ENCODE measurements at places on chromosomes 1 and 21.

- no peak for DNase-seq
These were observed 40.7 kb downstream of the AGO3 start for GRCh38 chr1:35971601-35972000.

GRCh38 chr1:159652506-159652905 lies 61.9 kb downstream of the CRP start:
- no peak for DNase-seq

DNA sequence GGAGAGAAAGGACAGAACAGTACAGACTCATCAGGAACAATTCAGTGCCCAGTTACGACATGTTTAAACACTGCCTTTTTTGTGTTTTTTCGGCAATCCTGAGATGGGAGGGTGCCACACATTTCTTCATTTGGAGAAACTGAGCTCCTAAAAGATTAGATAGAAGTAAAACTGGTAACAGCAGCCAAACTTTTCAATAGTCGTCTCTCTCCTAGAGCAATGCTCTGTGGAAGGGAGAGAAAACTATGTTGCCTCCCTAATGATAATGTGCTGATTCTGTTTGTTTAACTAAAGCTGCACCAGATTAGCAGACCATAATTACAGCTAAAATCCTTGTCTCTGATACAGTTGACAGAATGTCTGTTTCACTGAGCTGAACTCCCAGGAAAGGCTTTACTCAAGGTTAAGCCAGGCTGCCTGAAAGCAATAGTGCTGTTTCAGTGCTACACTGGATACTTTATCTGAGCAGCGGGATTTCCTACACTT lies 76.2 kb upstream of the CXADR start:
- no peak for DNase-seq

- DNase-seq, result no peak
These were observed 25.3 kb upstream of the ETV3 start for GRCh38 chr1:157163273-157164127.

DNA sequence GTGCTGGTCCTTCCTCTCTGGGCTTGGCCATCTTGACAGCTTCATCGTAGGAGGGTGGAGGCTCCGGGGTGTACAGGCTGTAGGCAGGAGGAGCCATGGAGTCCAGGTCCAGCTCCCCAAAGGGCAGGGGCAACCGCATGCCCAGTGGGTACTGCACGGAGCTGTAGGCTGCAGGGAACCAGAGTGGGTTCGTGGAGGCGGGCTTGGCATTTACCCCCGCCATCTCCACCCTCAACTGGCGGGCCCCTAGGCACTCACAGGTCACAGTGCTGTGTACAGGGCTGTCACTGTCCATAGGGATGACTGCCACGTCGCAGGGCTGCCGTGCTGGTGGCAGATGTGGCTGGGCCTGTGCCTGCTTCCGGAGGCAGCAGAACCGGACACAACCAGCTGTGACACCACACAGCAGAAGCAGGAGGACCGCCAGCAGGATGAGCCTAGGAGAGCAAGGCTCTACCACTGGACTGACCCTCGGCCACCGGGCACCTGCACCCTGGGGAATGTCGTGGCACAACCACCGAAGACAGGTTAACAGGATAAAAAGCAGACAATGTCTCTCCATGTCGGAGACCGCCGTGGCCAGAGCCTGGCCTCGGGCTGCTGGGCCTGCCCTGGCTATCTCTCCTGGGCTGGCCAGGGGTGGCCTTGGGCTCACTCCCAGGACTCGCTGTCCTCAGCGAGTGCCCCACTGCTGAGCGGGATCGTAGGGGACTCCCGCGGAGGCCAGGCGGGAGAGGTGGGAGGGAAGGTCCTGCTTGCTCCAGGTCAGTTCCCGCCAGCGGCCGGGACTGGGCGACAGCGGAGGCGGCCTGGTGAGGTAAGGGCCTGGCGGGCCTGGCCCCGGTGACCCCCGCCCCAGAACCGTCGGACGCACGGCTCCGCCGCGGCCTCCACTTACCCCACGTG lies 831 bp downstream of the TMEM52 start:
- no peak for DNase-seq

GRCh38 chr1:54846716-54847284 lies 40.2 kb downstream of the DHCR24 start:
- no peak for DNase-seq

GRCh38 chr21:44831227-44831860 lies 13.5 kb upstream of the SUMO3 start:
- no peak for DNase-seq

DNA sequence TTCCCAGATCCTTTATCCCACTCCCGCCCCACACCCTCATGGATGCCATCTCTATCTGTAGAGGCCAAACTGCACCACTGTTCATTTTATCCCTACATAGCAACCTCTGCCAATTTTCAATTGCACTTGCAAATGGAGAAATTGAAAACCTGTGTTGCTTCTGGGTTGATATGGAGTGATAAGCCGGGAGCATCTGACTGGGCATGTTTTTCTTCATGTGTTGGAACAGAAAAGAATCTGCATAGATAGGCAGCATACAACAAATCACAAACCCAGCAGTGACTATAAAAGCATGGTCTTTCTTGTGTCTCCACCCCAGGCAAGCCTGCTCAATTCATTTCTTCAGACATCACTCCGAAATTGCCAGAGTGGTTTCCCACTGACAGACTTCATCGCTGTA lies 608.8 kb upstream of the CAMK1G start:
- DNase-seq, result no peak

DNA sequence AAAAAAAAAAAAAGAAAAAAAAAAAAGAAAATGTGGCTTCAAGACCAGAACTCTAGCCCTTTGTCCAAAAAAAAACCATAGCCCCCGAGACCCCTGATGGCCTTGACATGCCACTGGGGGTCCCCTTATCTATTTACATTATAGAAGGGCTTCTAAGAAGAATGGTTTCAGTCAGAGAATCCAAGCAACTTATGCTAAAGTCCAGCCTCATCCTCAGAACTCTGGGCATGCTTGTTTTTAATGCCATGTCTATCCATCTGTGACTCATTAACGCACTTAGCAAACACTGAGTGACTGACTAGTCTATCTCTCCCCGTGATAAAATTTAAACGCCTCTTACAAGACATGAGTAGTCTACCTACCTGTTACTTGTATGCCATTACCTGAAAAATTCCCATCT lies 29.3 kb downstream of the ERG start:
- DNase-seq, result no peak

- no peak for DNase-seq
These were observed 28.5 kb downstream of the SLC26A9 start for GRCh38 chr1:205914730-205915129.

- no peak for DNase-seq
These were observed 1441.7 kb downstream of the PLA2G4A start for GRCh38 chr1:188270497-188270896.

- DNase-seq, result no peak
These were observed 13.0 kb downstream of the GOLPH3L start for GRCh38 chr1:150683914-150684313.

DNA sequence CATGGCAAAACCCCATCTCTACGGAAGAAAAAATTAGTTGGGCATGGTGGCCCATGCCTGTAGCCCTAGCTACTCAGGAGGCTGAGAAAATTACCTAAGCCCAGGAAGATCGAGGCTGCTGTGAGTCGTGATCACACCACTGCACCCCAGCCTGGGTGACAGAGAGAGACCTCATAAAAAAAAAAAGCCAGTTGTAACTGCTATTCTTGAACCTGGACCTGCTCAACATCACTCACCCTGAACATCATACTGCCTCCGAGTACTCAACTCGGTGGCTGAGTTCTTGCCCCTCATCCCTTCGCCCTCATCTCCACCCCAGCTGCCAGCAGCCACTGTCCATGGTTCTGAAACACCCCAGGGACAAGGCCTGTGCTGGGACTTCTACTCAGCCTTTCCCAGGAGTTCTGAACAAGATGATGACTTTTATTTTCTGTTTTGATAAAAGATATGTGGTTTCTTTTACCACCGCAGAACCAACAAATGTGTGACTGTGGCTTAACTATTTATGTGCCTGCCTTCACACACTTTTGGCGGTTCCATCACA lies 5.4 kb upstream of the DISP3 start:
- no peak for DNase-seq

DNA sequence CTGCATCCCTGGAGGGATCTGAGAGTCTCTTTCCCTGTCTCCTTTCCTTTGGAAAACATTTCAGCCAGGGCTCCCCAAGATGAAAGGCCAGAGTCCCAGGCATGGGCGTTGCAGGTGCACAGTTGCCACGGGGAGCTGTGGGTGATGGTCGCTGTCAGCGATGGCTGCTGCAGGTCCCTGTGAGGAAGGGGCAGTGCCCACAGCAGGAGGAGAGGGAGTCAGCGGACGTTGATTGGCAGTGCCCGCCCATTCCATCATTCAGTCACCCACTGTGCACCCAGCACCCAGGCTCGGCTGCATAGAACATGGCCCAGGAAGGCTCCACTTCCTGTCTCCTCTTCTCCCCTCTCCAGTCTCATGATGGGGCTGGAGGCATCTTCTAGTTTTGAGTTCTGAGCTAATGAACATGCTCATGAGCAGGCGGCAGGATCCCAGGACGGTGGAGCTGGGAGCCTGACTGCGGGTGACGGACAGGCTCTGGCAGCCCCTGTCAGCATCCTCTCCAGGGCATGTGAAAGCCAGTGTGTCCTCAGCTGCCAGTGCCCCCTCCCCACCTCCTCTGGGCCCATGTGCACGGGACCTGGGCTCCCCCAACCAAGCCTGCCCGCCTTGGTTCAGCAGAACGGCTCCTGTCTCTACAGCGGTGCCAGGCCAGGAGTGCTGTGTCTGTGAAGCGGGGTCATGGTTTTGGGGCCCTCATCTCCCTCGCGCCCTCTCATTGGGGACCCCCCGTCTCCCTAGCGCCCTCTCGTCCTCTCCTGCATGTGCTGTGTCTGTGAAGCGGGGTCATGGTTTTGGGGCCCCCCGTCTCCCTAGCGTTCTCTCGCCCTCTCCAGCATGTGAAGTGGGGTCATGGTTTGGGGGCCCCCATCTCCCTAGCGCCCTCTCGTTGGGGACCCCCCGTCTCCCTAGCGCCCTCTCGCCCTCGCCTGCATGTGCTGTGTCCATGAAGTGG lies 24.5 kb downstream of the COL18A1 start:
- no peak for DNase-seq

GRCh38 chr1:12754738-12755137 lies 8.7 kb downstream of the CFAP107 start:
- DNase-seq, result no peak

- no peak for DNase-seq
These were observed 95.6 kb downstream of the PAPPA2 start for GRCh38 chr1:176558561-176558960.

DNA sequence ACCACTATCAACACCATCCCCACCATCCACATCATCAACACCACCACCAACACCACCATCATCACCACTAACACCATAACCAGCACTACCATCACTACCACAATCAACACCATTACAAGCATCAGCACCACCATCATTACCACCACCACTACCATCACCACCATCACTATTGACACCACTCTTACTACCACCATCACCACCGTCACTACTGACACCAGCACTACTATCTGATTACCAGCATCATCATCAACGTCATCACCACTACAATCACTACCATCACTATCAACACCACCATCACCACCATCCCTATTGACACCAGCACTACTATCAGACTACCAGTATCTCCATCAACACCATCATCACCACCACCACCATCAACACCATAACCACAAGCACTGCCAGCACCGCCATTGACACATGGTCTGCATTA lies 106.1 kb upstream of the RUNX3 start:
- DNase-seq, result no peak

DNA sequence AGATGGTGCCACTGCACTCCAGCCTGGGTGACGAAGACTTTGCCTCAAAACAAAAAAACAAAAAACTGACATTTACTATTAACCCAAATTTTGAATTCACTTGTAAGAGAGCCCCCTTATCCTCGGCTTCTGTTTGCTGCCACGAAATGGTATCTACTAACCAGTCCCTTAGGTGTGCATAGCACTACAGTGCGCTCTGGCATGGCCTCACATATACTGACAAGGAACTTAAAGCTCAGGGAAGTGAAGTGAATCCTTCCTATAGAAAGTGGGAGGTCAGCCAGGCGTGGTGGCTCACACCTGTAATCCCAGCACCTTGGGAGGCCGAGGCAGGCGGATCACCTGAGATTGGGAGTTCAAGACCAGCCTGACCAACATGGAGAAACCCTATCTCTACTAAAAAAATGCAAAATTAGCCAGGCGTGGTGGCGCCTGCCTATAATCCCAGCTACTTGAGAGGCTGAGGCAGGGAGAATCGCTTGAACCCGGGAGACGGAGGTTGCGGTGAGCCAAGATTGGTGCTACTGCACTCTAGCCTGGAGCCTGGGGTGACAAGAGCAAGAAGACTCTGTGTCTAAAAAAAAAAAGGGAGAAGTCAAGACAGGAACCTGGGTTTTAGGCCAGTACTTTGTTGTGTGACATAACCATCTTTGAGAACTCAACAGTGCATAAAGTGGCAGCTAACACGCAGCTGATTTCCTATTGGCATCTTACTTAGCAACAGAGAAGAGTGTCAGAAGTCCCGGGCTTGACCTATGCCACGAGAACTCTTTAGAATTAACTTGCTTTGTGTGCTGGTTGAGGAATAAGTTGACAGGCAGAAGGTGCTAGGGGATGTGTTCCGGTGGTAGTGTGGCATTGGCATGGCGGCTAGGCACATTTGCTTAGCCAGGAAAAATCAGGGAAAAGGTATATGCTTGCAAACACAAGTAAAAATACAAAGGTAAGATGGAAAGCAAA lies 16.8 kb downstream of the ERRFI1 start:
- no peak for DNase-seq
